Small intestine (tissue), 16 donors: ENCODE measurements at places on chromosomes 7 and 10. TPM values are rescaled to one million over a fixed set of nuclear protein-coding genes. Genes with fewer than 3 reads are reported as not detected.

ANXA8L1 gene
- not detected for polyA plus RNA-seq

SSC4D gene
- polyA plus RNA-seq: 0.72 TPM

PRKCQ gene
- polyA plus RNA-seq: 1.3 TPM

TMUB1 gene
- polyA plus RNA-seq: 77.0 TPM

ODAD2 gene
- polyA plus RNA-seq: 0.04 TPM

PNLIP gene
- polyA plus RNA-seq: not detected

PILRA gene
- polyA plus RNA-seq: 0.81 TPM

ASAH2 gene
- polyA plus RNA-seq: 32.2 TPM

AKR1C8 gene
- polyA plus RNA-seq: not detected

GIMAP5 gene
- polyA plus RNA-seq: 4.9 TPM

H2BK1 gene
- not detected for polyA plus RNA-seq

MNX1 gene
- 10.7 TPM for polyA plus RNA-seq

GDF2 gene
- not detected for polyA plus RNA-seq

KCNH2 gene
- 3.7 TPM for polyA plus RNA-seq

NUTM2E gene
- polyA plus RNA-seq: 0.09 TPM

PAPOLB gene
- polyA plus RNA-seq: 0.03 TPM

KCNIP2 gene
- polyA plus RNA-seq: 3.6 TPM

ADGRA1 gene
- polyA plus RNA-seq: not detected

PRKAR2B gene
- polyA plus RNA-seq: 12.9 TPM

FRMD4A gene
- polyA plus RNA-seq: 10.0 TPM

AKR1D1 gene
- polyA plus RNA-seq: not detected
